ENCODE measurements at places on chromosomes 12 and 14.
A peak's percentile ranks its signal among the peaks of the same experiment; 100 is the strongest.

GRCh38 chr12:15220451-15220850 is 766 bp downstream of the RERG start:
- no peak for DNase-seq

DNA sequence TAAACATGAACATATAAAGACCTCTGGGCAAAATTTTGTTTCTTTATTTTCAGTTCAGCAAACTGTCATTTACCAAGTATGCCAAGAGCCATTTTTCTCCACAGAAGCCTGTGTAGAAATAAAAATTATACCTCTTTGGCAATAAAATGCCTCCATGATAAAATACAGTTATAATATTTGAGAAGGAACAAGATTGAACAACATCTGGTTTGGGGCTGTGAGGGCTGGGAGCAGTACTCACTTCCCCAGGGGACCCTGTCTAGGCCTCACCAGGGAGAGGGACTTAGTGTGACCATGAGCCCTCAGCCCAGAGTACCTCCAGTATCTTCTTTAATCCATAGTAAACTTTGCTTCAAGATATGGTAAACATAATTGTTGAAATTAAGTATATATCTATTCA is 65.1 kb downstream of the DAAM1 start:
- no peak for DNase-seq

- DNase-seq = no peak
These were observed 97.2 kb upstream of the PSMC1 start for GRCh38 chr14:90159146-90159545.

GRCh38 chr12:105862163-105862821 is 276.5 kb downstream of the NUAK1 start:
- DNase-seq = no peak

DNA sequence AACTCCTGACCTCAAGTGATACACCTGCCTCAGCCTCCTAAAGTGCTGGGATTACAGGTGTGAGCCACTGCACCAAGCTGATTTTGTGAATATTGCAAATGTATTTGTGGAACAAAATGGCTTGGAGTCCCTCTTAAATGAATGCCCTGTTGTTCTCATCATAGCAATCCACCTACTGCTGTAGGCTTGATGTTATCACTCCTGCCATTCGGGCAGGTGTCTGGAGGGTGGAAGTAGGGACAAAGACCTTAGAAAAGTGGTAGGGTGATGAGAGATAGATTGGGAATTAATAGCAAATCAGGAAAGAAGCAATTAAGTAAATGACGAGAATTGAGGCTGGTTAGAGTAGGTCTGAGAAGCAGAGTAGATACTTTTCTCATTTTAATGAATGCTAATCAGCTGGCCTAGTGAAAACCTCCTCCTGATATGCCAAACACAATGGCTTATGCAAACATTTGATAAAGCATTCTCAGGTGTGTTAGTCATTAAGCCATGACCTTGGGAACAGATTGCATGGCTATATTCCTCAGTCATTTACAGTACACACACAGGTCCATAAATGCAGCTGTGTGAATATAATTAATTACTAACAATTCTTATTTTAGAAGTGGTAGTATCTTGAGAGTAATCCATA is 60.5 kb upstream of the USP44 start:
- no peak for DNase-seq

- DNase-seq = peak; percentile 79
These were observed 18.2 kb upstream of the RNASE12 start for GRCh38 chr14:20609215-20610001.

- DNase-seq = no peak
These were observed 51.9 kb downstream of the DAAM1 start for GRCh38 chr14:59240356-59240755.

DNA sequence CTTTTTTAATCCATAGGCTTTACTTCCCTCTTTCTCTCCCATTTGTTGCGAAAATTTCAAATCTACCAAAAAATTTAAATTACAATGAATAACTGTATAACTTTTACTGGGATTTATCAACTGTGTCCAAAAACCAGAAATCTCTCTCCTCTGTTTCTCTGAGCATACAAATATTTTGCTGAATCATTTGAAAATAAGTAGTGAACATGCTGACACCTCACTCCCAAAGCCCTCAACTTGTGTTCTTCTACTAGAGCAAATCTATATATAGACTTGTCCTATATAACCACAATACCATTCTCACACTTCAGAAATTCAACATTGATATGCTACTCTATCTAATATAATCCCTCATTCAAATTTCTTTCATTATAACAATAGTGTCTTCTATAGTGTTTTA is 53.1 kb downstream of the SLCO1C1 start:
- no peak for DNase-seq

GRCh38 chr12:113240395-113240794 is 19.1 kb downstream of the TPCN1 start:
- DNase-seq = no peak

- DNase-seq = no peak
These were observed 105.3 kb downstream of the PAX9 start for GRCh38 chr14:36766974-36767373.

DNA sequence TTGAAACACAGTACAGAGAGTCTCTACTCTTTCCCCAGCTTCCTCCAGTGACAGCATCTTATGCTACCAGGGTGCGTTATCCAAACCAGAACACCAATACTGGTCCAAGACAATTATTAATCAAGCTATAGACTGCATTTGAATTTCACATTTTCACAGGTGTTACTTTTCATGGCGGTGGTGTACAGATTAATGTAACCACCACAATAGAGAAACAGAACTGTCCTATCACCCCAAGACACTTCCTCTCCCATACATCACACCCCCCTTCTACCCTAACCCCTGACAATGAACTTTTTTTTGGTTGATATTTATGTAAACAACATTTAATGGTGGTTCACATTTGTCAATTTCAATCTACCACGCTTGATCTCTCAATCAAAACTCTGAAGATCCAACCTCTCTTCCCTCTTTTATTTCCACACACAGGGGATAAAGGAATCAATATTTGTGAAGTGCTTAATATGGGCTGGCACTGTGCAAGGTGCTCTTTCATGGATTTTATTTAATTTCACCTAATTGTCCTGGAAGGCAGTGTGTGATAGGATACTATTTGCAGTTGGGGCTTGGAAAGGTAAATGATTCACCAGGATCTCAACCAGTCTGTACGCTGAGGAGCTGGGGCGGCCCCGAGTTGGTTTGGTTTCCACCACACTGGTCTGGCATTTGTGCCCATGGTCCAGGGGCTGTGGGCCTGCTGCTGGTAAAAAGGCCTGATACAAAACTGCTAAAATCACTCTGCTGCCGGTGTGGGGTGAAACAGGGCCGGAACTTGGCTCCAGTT is 54.6 kb upstream of the DICER1 start:
- no peak for DNase-seq

DNA sequence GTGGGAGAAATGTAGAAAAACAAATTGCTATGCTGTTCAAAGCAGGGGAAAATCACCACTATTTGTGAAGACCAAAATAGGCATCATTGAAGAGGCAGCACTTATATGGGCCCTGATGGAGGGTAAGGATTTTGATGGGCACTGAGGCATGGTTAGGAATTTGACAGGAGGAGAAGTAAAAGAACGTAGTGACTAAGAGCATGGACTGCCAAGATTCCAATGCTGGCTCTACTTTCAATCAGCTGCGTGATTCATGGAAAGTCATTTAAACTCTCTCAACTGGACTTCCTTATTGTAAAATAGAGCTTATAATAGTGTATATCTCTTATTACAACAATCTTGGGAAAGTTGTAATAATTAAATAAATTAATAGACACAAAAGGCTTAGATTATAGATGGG is 267.7 kb upstream of the G2E3 start:
- DNase-seq = no peak

GRCh38 chr14:58637040-58637390 is 747 bp upstream of the DACT1 start:
- no peak for DNase-seq

GRCh38 chr12:94525951-94526350 is 66.3 kb upstream of the CEP83 start:
- no peak for DNase-seq

GRCh38 chr12:50806176-50806575 is 36.5 kb upstream of the TMPRSS12 start:
- no peak for DNase-seq

- DNase-seq = no peak
These were observed 38.0 kb upstream of the FBXO21 start for GRCh38 chr12:117228239-117228638.

DNA sequence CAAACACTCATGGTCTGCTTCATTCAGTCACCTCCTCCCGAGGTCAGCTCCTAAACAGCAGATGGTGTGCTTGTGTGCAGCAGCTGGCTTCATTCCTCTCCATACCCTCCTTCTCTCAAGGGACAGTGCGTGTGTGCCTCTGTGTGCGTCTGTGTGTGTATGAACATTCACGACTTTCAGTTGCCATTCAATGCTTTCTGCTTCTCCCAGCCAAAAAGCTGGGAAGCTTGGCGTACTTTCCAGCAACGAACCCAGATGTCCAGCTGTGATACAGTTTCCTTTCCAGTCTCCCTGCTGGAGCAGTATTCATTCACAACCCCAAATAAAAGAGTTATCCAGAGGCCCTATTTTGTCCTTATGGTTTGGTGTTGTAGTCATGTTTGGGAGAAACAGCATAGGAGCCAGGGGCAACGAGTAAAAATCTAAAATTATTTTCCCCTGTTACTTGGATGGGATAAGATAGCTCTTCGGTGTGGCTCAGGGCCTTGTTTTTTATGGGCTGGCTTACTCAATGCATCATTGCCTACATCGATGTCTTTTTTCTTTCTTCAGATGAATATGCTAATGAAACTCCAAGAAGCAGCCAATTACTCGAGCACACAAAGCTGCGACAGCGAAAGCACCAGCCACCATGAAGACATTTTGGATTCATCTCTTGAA is 379.3 kb downstream of the NAV3 start:
- DNase-seq = peak; percentile 65

DNA sequence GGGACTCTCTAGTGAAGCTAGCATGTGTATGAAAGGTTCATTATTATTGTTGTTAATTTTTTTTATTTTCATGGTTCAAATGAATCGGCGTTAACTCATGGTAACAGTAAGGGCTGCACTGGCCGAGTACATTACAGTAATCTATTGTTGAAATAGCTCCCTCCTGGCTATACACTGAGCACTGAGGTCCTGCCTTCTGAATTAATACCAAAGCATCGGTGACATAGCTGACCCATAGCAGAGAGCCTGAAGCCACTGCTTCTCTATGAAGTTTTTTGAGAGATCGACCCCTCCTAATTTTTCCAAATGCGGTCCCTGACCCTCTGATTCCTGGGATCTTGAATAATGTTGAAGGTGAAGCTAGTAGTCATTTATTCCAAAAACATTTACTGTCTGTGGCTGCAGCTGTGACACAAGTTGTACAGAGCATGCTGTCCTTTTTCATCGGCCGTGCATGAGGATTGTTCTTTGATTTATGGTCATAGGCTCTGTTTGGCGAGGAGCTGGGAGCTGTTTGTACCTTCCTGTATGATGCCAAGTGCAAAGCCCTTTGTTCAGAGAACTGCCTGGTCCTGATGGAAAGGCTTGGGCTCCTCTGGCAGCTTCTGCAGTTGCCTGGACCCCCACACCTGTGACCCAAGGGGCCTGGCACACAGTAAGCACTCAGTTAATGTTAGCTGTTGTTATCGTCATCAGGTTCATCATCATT is 486.5 kb downstream of the EGLN3 start:
- no peak for DNase-seq

DNA sequence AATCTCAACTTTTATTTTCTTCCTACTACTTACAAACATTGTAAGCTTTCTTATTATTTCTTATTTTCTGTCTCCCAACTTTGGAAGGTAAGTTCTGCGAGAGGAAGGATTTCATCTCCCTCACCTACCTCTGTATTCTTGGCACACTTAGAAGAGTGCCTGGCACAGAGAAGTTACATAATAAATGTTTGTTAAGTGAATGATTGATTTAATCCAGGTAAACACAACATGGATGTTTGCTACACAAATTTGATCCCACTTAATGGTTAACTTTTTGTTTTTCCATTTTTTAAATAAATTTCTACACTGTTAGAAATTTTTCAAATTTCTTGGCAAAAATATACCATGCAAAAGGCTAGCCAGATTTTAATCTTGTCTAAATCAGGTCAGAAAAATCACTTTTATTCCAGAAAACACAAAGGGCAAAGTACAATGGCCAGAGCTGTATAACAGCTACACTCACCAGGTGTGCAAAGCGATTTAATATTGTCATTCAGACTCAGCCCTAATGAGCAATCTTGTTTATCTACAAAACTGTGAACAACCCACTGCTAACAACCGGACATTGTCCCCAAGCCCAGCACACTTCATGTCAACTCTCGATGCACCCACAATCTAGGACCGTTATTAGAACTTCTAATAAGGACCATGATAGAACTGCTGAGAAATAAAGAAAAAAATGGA is 222.1 kb upstream of the EEA1 start:
- DNase-seq = no peak

- DNase-seq = no peak
These were observed 56.2 kb downstream of the NTF3 start for GRCh38 chr12:5487948-5488625.

GRCh38 chr12:63977441-63977840 is 132.9 kb downstream of the SRGAP1 start:
- DNase-seq = no peak

GRCh38 chr12:87378526-87378925 is 650.7 kb downstream of the C12orf50 start:
- no peak for DNase-seq

GRCh38 chr12:49674318-49674981 is 32.8 kb downstream of the FMNL3 start:
- DNase-seq = no peak

- DNase-seq = no peak
These were observed 3.0 kb downstream of the SSTR1 start for GRCh38 chr14:38210587-38211216.

- peak; percentile 89 for DNase-seq
These were observed 129.0 kb upstream of the WSCD2 start for GRCh38 chr12:108000111-108000510.

GRCh38 chr12:75389706-75390105 is 1.2 kb upstream of the GLIPR1L2 start:
- DNase-seq = no peak

DNA sequence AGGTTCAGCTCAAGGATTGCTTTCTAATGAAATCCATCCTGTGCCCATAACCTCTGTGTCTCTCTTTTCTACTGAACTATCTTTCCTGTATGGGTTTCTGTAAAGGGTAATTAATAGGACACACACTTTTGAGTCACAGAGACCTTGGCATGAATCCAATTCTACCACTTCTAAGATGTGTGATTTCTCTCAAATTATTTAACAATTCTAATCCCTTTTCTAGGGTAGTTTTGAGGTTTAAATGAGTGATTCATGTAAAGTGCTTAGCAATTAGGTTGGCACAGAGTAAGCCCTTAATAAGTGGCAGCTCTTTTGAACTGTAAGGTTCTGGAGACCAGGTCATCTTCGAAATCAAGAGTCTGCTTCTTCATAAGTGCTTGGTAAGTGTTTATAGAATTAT is 202.7 kb downstream of the RASSF9 start:
- DNase-seq = no peak

- DNase-seq = no peak
These were observed 50.9 kb downstream of the KCNA5 start for GRCh38 chr12:5094551-5094950.

DNA sequence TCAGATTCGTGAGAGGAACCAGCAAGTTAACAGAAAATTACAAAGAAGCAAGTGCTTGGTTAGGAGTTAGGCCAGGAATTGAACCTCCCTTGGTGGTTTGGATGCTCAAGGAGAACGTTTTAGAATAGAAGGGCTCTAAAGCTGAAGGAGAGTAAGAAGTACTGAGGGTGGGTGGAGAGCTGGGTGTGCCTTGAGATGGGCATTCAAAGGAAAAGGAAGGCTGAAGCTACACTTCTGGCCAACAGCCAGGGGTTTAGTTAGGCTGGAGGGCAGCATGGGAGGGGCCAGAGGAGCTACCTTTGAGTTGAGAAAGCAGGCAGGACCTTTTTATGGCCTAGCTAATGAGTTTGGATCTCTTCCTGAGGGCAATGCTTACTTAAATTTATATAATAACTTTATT is 421.2 kb downstream of the CCDC91 start:
- DNase-seq = no peak
